Stimulated activated memory B cell treated with anti-CD40 and anti-IgM and Interleukin-4, amounts not matched to agents 10 μg/mL and 1 μg/mL and 100 μg/mL, for 72 hours (primary cell): ENCODE measurements at places on chromosomes 2 and 18.

- ATAC-seq = peak; percentile 62
Observed at GRCh38 chr2:109402980-109403840, 210.6 kb downstream of the SEPTIN10 start.

- ATAC-seq = peak; percentile 84
Observed at GRCh38 chr2:47056868-47057686, 98.0 kb downstream of the STPG4 start.

DNA sequence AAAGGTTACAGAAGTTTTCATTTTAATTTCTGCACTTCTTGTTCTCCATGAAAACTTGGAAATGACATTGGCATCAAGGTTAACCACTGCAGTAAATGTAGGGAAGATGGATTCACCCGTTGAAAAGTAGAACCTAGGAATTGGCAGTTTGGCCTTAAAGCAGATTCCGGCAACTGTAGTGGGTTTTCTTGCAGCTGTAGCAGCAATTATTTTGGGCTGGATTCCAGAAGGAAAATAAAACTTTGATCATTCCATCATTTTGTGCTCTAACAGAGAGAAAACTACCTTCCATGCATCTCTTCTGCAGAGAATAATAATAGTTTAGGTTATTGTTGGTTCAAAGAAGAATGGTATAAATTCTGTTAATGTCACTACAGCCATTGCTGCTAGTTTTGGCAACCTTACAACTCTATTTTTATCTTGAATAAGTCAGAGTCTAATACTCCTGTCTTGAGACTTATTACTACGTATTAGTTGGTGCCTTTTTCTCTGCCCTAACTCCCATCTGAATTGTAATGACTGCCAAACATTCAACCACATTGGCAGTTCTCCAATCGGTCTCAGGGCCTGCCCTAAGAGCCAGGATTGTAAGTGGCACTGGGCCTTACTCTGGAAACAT, 178.1 kb upstream of the PIEZO2 start:
- no peak for ATAC-seq

- ATAC-seq = no peak
Observed at GRCh38 chr2:16197504-16198147, 257.3 kb downstream of the MYCN start.

DNA sequence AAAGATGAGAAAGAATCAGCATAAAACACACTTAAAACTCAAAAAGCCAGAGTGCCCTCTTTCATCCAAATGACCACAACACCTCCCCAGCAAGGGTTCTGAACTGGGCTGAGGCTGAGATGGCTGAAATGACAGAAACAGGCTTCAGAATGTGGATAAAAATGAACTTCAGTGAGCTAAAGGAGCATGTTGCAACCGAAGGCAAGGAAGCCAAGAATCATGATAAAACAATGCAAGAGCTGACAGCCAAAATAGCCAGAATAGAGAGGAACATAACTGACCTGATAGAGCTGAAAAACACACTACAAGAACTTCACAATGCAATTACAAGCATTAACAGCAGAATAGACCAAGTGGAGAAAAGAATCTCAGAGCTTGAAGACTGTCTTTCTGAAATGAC, 12.2 kb upstream of the PSMA8 start:
- ATAC-seq = no peak

GRCh38 chr2:163231666-163232065, 393.1 kb upstream of the KCNH7 start:
- no peak for ATAC-seq

DNA sequence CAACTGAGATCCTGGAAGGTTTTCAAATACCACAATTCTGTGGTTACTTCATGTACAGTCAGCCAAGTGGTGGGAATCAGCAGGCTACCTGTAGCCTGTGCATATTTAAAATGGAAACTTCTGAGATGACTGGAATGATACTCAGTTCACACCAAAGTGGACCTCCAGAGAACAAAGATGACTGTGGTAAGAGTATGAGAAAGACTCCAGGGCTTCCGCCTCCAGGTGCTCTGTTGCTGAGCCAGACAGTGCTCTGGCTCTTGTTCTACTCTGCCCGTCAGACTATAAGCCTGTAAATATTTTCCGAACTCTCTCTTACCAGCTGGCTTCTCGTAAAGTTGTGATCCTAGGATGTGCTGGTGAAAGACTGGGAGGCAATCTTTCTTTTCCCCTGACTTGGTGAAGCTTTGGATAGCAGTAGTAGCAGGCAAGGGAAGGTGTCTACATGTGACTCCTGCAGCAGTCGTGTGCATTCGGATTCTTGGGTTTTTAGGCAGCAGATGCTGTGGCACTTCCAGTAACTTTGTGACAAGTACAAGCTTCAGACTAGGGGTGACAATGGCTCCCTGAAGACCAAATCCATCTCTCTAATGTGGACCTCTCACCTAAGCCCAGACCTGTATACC, 23.1 kb downstream of the ST3GAL5 start:
- peak; percentile 89 for ATAC-seq

DNA sequence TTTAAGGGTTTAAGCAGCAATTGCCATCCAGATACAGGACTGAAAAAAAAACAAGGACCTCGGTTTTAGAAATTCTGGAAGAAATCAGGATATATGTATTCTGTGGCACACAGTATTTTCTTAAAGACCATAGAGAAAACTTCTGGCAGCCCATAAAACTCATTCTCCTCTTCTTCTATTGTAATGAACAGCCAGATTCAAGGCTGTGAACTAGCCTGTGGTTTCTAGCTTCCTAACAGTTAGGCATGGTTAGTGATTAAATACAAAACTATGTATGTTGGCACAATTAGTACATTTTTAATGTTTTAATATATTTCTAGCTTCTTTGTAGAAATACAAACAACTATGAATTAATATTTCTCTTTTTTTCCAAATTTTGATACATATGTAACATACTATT, 555.7 kb downstream of the DSC3 start:
- no peak for ATAC-seq

GRCh38 chr2:5915881-5916310, 223.7 kb downstream of the SOX11 start:
- ATAC-seq = no peak

DNA sequence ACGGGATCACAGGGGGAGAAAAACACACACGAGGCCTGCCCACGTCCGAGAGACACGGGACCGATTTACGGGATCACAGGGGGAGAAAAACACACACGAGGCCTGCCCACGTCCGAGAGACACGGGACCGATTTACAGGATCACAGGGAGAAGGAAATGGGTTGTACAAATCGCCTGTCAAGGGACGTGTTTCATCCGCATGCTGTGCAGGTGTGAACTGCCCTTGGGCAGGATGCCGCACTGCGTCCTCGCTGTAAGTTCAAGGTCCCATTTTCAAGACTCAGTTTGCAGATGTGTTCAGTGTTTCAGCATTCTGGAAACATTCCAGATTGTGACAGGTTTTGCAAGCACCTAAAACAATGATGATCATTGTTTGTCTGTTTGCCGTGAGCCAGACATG, 2.3 kb upstream of the KCNG2 start:
- no peak for ATAC-seq
